Fibroblast of villous mesenchyme (primary cell): ENCODE measurements at places on chromosomes 11 and 22. TPM values are rescaled to one million over a fixed set of nuclear protein-coding genes. Genes with fewer than 3 reads are reported as not detected.

DNA sequence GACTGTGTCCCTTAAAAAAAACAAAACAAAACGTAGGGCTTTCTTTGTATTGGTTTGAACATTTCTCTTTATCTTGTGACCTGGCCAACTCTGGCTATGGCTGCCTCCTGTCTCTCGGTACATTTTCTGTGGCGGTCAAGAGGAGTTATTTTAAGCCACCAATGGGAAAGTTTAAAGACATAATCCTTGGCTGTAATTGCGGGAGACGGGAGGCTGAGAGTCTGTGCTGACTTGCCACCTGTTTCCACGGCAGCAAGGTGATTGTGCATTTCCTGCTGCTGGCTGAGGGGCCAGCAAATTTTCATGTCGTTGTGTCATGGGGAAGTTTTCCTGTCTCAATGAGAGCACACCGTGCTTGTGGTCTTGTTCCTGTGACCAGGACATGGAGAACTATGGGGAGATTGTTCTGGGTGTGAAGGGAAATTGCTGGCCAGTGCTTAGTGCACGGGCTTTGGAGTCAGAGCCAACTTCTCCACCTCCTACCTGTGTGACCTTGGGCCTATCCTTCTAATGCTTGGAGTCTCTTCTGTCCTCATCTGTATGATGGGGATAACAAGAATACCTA, 11.0 kb downstream of the PTPRJ start:
- no peak for DNase-seq

NAALAD2 gene
- 1.9 and 2.2 TPM in 2 replicates for total RNA-seq

DNA sequence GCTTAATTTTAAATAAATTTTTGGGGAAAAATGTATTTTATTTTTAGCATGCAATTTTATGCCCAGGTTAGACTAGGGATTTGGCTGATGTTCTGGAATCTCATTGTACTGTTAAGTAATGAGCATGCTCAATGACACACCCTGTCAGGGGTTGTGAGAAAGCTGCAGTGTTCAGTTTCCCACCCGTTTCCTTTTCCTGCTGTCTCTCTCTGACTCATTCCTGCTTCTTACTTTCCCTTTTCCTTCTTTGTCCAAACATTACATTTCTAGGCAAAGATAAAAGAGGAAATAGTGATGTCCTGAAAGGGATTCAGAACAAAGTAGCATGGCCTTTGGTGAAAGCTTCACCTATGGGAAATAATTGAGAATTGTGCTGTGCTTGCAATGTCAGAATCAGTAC, 22.7 kb downstream of the OOSP3 start:
- DNase-seq: peak; percentile 60

GSTT2B gene
- 1.3 and 1.9 TPM in 2 replicates for total RNA-seq
